ENCODE measurements at places on chromosomes 13 and 19. TPM values are rescaled to one million over a fixed set of nuclear protein-coding genes. Genes with fewer than 3 reads are reported as not detected.

DNA sequence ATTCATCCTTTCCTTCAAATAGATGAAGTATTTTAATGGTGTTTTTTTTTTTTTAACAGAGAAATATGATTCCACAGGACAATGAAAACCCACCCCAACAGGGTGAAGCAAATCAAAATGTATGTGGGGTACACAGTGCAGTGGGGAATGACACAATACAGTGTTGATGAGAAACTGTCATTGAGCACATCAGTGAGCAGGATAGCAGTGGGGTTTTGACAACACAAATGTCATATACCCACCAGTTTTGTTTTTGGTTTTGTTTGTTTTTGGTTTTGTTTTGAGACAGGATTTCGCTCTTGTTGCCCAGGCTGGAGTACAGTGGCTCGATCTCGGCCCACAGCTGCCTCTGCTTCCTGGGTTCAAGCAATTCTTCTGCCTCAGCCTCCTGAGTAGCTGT lies 29.2 kb downstream of the ZNF844 start:
- no peak for DNase-seq

Gene VSIG10L
- 5.0 TPM for polyA plus RNA-seq

Gene MUC16
- polyA plus RNA-seq, result 0.06 TPM

Gene BRCA2
- polyA plus RNA-seq, result 6.1 TPM

Gene HIF3A
- 42.5 TPM for polyA plus RNA-seq

Gene PTGIR
- polyA plus RNA-seq, result 2.6 TPM

GRCh38 chr13:91323349-91323748 lies 24.1 kb upstream of the MIR17HG start:
- DNase-seq, result no peak

- no peak for DNase-seq
Measured at GRCh38 chr13:27398360-27398759, 26.1 kb upstream of the GTF3A start.

- DNase-seq, result no peak
Measured at GRCh38 chr13:66076417-66076816, 1153.7 kb downstream of the PCDH9 start.

GRCh38 chr13:49412749-49413148 lies 31.1 kb downstream of the CAB39L start:
- no peak for DNase-seq

Gene CLIP3
- polyA plus RNA-seq, result 65.4 TPM

DNA sequence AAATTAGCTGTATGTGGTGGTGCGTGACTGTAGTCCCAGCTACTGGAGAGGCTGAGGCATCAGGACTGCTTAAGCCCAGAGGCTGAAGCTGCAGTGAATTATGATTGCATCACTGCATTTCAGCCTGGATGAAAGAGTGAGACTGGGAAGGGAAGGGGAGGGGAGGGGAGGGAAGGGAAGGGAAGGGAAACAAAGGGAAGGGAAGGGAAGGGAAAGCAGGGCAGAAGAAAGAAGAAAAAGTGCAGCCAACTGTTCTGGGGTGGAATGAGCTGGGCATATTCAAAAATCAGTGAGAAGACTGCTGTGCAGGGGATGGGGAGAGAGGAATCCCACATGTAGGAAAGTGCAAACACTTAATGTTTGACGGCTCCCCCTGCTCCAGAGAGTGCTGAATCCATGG lies 905.5 kb downstream of the UQCRFS1 start:
- DNase-seq, result no peak

DNA sequence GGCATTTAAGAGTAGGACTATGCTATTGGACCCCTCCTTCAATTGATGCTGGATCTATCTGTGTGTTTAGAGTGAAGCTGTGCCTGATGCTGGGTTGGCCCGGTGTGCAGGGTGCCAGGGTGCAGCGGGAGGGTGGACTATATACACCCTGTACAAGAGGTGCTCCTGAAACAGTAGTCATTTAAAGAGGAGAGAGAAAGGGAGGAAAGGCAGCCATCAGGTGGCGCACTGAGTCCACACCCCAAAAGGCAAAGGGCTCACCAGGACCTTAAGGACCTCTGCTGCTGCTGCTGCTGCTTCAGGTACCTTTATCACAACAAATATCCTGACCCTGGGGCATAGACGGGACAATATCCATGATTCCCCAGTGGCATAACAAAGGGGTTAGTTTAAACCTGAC lies 39.4 kb downstream of the ZNF136 start:
- DNase-seq, result no peak

All from right renal pelvis (tissue), 4 donors.